ENCODE measurements at places on chromosomes 1 and 21. TPM values are rescaled to one million over a fixed set of nuclear protein-coding genes. Genes with fewer than 3 reads are reported as not detected.

The FMO1 gene
- 2.2 TPM for total RNA-seq

The FAM78B gene
- total RNA-seq: 1.5 TPM

The SPRR2D gene
- total RNA-seq: not detected

The RAD54L gene
- total RNA-seq: 0.67 TPM

The PCAT6 gene
- 1.2 TPM for total RNA-seq

The FLVCR1 gene
- total RNA-seq: 5.9 TPM

The BTG3 gene
- total RNA-seq: 19.1 TPM

The VCAM1 gene
- total RNA-seq: 17.3 TPM

The ZNF593OS gene
- total RNA-seq: not detected

The ACOT11 gene
- 6.5 TPM for total RNA-seq

The CSF3R gene
- 19.6 TPM for total RNA-seq

The VPS72 gene
- total RNA-seq: 28.4 TPM

The TRIM58 gene
- 1.4 TPM for total RNA-seq

The LAMC2 gene
- 2.9 TPM for total RNA-seq

The CDC20 gene
- 0.95 TPM for total RNA-seq

The SELENOF gene
- 189 TPM for total RNA-seq

The GNB1 gene
- 379 TPM for total RNA-seq

The BRINP2 gene
- 0.19 TPM for total RNA-seq

The C4BPA gene
- total RNA-seq: not detected

The RGS13 gene
- 1.2 TPM for total RNA-seq

The CFHR3 gene
- 0.38 TPM for total RNA-seq

The DPT gene
- total RNA-seq: 121 TPM

The RNU1-4 gene
- total RNA-seq: 12,584 TPM

The FALEC gene
- not detected for total RNA-seq

The SPATA45 gene
- total RNA-seq: not detected

The CD247 gene
- 1.3 TPM for total RNA-seq

The TDRD5 gene
- total RNA-seq: not detected

The GGPS1 gene
- total RNA-seq: 30.8 TPM

The SPRR2B gene
- not detected for total RNA-seq

The CHAF1B gene
- total RNA-seq: 1.9 TPM

The HSF2BP gene
- total RNA-seq: 0.48 TPM

The LRRC39 gene
- total RNA-seq: 0.51 TPM

The S100A3 gene
- total RNA-seq: 4.1 TPM

The NR5A2 gene
- 3.1 TPM for total RNA-seq

The TTC22 gene
- total RNA-seq: 0.05 TPM

The TNFRSF8 gene
- total RNA-seq: 1.00 TPM

The FUBP1 gene
- total RNA-seq: 99.3 TPM

The CLDN19 gene
- total RNA-seq: not detected

The PTGER3 gene
- 23.1 TPM for total RNA-seq

All from posterior vena cava (tissue), 2 donors.